ENCODE measurements at places on chromosomes 4 and X.

DNA sequence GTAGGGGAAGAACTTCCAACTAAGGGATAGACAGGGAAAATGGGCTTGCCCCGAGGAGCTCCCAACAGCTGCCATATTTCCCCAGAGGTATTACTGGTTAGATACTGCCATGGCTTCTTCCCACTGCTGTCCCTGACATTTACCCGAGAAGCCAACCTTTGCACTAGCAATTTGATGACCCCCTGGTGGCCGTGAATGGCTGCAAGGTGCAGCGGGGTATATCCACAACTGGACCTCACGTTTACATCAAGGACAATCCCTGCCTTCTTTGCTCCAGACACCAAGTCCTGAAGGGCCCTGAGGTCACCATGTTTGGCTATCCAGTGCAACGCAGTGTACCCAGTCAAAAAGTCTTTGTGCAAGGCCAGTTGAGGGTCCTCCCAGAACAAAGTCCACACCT is 2.3 kb downstream of the SOWAHB start:
- peak; percentile 53 for DNase-seq

DNA sequence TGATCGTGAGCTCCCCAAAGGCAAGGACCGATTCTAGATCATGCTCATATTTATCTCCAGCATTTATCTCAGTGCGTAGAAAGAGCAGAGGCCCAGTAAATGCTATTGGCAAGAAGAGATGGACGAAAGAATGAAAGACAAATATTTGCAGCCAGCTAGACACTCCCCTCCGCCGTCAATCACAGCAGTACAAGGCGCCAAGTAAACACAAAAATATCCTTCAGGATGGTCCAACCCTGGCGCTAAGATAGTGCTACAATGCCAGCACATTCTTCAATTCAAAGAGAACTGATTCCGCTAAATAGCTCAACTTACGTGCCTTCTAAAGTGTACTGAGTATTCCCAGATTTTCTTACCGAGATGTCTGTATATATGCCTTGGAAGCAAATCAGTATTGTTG is 114.5 kb downstream of the DDX53 start:
- DNase-seq, result no peak

- no peak for DNase-seq
Measured at GRCh38 chr4:153549405-153549804, 83.2 kb downstream of the TMEM131L start.

- no peak for DNase-seq
Measured at GRCh38 chr4:134189480-134189879, 12.1 kb downstream of the PABPC4L start.

- no peak for DNase-seq
Measured at GRCh38 chr4:1285151-1285789, 4.4 kb upstream of the MAEA start.

DNA sequence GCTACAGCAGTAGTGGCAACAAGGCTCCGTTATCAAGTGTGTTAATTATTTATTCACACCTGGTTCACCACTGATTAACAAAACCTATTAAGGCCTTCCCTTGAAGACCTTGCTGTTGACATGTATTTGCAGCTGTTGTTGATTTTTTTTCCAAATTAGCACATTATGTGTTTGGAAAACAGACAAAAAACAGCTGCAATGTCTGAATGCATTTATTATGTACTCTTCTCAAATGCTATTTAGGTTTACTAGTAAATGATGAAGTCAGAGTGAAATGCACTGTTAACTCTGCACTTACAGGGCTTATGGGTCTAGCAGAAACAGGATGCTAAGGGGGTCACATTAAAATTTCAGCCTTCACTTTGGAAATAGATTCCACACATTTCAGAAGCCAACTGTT is 99.5 kb upstream of the PCDH7 start:
- no peak for DNase-seq

DNA sequence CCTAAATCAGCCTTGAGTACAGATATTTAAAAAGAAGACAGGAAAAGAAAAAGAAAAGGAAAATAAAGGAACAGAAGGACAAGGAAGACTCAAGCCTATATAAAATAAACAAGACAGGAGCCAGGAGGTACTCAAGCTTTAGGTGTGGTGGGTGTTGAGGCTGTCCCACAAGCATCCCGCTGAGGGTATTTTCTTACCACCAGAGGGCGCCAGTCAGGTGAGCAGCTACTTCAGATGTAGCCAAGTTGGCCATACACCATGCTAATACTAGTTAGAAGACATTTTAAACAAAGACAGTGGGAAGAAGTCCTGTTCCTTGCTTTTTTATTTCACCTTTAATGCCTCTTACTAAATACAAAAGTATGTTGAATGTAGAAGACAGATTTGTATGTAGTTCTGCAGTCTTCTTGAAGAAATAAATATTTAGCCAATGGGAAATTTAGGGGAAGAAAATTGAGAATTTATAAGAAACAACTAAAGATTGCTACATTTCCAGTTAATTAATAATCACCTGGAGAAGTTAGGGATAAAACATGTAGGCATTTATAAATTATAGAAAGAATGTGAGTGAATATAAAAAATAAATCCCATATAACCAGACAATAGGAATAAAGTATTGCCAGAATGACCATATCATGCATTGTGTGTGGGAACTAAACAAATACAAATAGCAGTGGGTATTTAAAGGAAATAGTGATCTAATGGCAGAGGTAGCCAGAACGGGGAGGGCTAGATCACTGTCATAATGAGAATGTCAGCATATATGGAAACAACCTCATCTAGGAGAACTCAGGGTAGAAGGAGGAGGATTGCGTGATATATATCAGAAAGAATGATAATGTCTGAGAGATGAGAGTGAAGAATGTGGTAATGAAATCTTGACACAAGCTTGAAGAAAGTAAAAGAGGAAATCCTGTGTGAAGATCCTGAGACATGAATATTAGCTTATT is 71.0 kb downstream of the MTHFD2L start:
- peak; percentile 93 for DNase-seq

- peak; percentile 82 for DNase-seq
Measured at GRCh38 chrX:107750263-107750662, 25.3 kb downstream of the TSC22D3 start.

DNA sequence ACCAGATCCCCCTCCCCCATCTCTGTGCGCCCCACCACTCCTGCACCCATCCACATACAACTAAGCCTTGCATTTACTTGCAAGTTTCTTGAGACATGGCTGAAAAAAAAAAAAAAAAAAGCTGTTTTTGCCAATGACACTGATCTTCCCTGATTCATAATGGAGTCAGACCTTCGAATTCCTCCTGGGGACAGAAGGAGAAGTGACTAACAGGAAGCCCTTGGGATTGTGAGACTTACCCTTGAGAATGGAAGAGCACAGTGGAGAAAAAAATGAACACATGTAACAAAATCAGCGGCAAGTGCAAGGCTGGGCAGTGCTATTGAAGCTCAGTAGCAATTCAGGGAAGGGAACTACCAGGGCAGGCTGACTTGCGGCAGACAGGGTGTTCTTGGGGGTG is 288.4 kb downstream of the BCOR start:
- peak; percentile 34 for DNase-seq

GRCh38 chrX:118189628-118190027 is 73.0 kb upstream of the KLHL13 start:
- DNase-seq, result peak; percentile 44

DNA sequence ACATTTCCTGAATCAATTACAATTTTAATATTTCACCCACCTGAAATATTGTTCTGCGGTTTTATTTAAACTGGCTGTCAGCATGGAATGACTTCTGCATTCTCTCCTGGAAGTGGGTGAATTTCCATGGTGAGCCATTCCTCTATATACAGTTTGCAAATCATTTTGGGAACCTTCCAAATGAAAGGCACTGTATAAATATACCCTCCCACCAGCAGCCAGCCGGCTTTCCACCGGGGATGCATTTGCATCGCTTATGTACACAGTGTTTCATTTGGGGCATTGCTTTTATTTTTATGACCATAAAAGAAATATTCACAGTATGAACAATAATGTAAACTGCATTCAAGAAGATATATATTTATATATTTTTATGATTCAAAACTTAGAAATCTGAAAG is 4.7 kb upstream of the IL1RAPL1 start:
- no peak for DNase-seq

GRCh38 chrX:10634392-10635161 is 14.2 kb upstream of the MID1 start:
- DNase-seq, result no peak

- DNase-seq, result no peak
Measured at GRCh38 chr4:116489739-116490138, 595.6 kb downstream of the TRAM1L1 start.

GRCh38 chr4:95044324-95044837 is 286.6 kb downstream of the BMPR1B start:
- DNase-seq, result no peak

- peak; percentile 20 for DNase-seq
Measured at GRCh38 chr4:7411896-7412553, 22.7 kb downstream of the PSAPL1 start.

GRCh38 chr4:74188912-74189311 is 31.0 kb downstream of the MTHFD2L start:
- no peak for DNase-seq

GRCh38 chr4:82865592-82865991 is 25.4 kb downstream of the SEC31A start:
- DNase-seq, result no peak

DNA sequence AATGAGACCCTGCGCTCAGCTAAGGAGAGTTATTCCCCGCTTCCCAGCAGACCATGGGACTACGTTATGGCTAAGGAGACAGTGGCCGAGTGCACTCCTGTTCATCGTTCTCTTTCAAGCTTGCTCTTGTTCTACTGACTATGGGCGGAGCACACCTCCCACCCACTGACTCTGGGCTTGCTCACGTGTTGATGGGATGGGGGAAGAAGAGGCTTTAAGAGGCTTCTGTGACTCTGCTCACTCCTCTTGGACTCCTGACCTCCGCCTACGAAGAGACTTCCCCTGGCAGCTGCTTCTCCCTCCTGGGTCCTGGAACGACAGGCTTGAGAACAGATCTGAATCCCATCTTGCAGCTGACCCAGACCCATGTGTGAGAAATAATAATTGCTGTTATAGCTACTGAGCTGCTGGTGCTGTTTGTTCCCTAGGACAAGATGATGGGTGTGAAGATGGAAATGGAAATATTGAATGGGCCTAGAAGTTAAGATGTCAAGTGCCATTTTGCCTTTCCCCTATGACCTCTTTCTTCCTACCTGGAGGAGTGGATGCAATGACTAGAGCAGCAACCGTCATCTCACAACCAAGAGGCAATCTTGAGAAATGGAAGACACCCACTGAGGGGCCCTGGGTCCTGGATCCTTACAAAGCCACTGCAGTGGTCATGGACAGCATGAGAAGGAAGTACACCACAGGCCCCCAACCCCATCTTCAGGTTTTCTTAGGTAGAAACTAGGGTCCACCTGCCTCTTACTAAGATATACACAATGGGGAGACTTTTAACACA is 38.7 kb upstream of the IRAK1 start:
- DNase-seq, result no peak

GRCh38 chr4:55358246-55358645 is 12.2 kb downstream of the SRD5A3 start:
- no peak for DNase-seq
